ENCODE measurements at places on chromosomes 12 and 14. TPM values are rescaled to one million over a fixed set of nuclear protein-coding genes. Genes with fewer than 3 reads are reported as not detected.

The DHRS2 gene
- total RNA-seq, result 0.50 TPM

DNA sequence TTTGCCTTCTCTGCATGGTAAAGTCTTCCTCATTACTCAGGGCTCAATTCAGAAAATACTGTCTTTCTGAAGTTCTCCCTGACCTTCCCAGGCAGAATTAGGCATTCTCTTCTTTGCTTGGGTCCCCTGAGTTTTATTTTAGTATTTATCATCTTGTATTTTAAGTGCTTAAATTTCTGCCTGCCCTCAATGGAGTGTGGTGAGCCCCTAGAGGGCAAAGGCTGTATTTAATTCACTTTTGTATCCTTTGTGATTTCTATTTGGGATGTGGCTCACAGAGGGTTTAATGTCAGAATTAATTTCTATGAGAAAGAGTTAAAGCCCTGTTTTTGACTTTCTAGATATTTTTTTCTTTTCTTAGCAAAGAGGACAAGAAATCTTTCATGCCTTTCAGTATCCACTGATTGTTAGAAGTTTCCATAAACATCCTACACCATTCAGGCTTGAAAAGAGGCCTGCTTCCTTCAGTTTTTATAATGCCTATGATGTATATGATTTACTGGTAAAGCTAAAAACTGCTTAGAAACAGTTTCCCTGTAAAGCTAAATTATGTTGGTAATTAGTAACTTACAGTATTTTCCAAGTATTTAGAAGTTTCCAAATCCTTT is 55.6 kb upstream of the PTPRB start:
- no peak for DNase-seq

- no peak for DNase-seq
Observed at GRCh38 chr12:25690996-25691864, 138.1 kb upstream of the LMNTD1 start.

GRCh38 chr14:89443042-89443629 is 26.1 kb upstream of the FOXN3 start:
- no peak for DNase-seq

GRCh38 chr14:75238756-75239455 is 39.7 kb upstream of the FOS start:
- DNase-seq, result no peak

- peak; percentile 46 for DNase-seq
Observed at GRCh38 chr12:110661337-110661972, 27.5 kb downstream of the HVCN1 start.

The CCDC196 gene
- total RNA-seq, result not detected

The OR6C2 gene
- total RNA-seq, result not detected

DNA sequence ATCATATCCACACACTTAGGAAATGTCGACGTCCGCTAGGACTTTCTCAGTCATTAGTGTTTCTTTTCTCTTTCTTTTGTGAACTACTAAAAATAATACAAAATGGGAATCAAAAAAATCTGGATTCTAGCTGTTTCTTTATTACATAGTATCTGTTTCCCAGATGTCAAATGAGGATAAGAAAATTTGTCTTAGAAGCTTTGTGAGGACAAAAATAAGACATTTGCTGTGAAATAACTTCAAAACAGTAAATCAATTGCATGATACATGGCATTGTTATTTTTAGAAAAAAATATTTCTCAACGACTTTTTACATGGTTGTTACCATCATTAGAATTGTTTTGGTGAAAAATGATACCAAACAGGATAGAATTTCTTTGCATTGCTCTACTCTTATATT is 71.4 kb upstream of the IFNG-AS1 start:
- DNase-seq, result no peak

DNA sequence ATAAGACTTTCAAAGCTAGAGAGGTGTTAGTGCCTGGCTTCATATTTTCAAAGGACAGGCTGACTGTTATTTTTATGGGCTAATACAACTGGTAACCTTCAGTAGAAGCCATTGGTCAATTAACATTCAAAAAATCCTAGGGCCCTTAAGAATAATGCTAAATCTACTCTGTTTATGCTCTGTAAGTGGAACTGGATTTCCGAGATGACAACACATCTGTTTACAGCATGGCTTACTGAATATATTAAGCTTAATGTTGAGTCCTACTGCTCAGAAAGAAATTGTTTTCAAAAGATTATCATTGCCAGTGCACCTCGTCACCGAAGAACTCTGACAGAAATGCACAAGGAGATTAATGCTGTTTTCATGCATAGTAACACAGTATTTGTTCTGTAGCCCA is 239.9 kb downstream of the TMTC2 start:
- no peak for DNase-seq

GRCh38 chr12:46959502-46959901 is 119.9 kb upstream of the PCED1B start:
- no peak for DNase-seq

DNA sequence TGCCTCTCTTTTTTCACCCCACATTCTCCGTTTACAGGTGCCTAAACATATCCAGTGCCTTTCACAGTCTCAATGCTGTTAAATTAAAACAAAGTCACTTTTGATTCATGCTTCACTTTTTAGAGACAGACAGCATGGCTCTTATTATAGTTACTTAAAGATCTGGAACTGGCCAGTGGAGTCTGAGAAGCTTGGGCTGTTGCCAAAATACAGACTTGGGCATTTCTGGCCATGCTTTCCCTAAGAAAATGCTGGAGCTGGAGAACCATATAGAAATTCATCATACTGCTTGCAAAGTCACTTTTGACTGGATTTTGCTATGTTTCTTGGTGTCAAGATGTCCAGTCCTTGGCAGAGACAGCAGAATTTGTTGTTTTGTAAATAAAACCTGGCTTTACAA is 12.2 kb upstream of the GPR68 start:
- no peak for DNase-seq

The FOXA1 gene
- total RNA-seq, result not detected

DNA sequence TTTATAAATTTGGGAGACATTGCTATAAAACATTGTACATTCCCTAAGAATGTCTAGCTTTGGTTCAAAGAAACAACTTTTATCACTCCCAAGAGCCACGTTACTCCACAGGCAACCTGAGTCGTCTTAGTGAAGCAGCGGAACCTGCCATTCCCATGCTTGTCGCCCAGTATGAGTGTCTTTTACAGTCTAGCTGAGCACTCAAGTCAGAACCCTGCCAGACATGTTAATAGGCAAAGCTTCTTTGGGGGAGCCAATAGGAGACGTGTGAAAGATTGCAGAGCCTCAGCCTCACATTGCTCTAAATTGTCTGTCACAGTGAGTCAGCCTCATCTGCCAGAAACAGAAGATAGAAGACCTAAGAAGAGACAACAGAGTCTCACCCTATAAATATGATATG is 541.6 kb upstream of the FLRT2 start:
- DNase-seq, result no peak

The PSME2 gene
- total RNA-seq, result 698 TPM

The TMPRSS12 gene
- total RNA-seq, result not detected

The KCNMB4 gene
- total RNA-seq, result 0.50 TPM

The ANO2 gene
- not detected for total RNA-seq

- no peak for DNase-seq
Observed at GRCh38 chr12:24489939-24490338, 459.0 kb downstream of the BCAT1 start.

- DNase-seq, result no peak
Observed at GRCh38 chr12:15527201-15528080, 205.1 kb downstream of the PTPRO start.

The SYNDIG1L gene
- not detected for total RNA-seq

The OTX2 gene
- total RNA-seq, result not detected

The IL31 gene
- total RNA-seq, result not detected

DNA sequence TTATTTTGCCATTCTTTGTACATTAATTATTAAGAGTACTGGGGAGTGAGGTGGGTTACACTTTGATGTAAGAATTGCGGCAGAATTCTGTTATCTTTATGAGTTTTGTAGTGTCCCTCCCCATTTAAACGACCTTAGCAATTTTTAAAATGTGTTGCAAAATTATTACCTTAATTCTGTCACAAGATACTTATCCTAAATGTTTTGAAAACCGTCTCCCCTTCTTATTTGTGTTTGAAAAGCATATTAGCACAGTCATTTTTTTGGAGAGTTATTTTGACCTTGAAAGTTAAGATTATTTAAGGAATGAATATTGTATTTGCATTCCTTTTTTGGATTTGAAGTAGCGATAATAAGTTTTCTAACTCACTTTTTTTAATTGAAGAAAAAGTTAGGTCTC is 2.2 kb downstream of the ARHGAP5 start:
- no peak for DNase-seq

- peak; percentile 59 for DNase-seq
Observed at GRCh38 chr12:25249931-25250738, 594 bp downstream of the KRAS start.

DNA sequence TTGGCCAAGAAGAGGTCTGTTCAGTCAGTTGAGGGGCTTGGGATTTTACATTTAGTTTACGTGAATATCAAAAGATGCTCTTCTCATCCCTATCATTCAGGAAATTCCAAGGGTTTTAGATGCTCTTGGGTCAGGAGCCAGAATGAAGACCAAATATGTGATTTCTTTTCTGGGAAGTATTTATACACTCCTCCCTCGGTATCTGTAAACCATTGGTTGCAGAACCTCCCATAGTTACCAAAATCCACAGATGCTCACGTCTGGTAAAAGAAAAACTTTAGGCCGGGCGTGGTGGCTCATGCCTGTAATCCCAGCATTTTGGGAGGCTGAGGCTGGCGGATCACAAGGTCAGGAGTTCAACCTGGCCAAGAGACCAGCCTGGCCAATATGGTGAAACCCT is 75.9 kb downstream of the TNFAIP2 start:
- DNase-seq, result no peak

Data from activated CD4-positive, alpha-beta T cell treated with anti-CD3 and anti-CD28 coated beads, Interleukin-2, amount 10 ng/mL, durations not matched to agents 7 days and 5 days (primary cell).